Type B pancreatic cell (in vitro differentiated cells): ENCODE measurements at places on chromosomes 1 and 21.

GRCh38 chr1:241470908-241471590, 48.5 kb downstream of the FH start:
- DNase-seq, result no peak

DNA sequence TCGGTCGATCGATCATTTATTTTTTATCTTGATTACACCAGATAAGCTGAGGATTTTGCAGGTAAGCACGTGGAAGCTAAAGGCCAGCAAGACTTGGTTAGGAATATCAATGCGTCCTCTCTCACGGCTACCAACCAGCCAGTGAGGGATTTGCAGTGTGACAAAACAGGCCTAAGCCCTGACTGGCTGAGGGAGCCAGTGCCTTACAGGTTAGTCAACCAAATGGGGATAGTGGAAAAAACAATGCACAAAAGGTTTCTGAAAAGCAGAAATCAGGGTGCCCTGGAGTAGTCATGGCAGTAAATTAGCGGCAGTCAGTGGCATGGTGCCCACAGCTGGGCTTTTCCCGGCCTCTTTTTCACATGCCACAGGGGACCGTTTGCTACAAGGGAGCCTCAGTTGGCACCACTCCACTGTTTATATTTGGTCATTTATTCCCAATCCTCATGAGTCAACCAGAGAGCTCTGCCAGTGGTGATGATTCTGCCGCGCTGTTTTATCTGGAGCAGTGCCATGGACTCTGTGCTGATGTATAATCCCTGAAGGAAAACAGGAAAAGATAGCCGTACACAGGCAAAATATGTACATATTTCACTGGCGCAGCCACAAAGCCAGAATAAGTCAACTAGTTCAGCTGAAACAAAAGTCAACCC, 167.6 kb downstream of the RHOU start:
- DNase-seq, result no peak

DNA sequence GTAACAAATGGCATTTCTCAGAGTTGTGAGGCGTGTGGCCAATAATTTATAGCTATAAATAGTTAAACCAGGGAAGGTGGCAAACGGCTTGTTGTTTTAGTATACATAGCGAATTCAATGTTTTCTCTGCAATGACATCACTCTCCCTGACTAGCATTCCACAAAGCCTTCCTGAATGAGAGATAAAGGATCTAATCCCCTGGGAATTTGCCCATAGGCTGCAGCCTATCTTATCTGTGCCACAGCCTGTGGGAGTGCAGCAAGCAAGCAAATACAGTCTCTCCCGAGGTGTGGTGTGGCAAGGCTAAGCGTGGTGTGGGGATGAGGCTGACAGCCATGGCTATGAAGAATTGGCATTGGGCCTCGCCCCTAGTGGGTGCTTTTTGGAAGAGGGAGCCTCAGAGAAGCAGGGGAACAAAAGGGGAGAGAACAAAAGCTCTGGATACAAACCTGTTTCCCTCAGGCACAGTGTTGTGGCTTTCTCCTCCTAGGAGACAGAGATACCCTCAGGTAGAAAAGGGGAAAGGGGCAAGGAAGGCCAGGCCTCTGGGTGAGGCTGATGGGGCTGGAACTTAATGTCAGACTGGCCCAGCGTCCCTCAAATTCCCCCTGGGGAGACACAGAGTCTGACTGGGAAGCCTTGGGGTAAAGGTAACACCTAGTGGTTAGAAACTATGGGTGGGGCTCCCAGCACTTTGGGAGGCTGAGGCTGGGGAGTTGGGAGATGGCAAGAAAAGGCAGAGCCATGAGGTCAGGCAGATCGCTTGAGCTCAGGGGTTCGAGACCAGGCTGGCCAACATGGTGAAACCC, 8.9 kb downstream of the TAGLN2 start:
- no peak for DNase-seq

DNA sequence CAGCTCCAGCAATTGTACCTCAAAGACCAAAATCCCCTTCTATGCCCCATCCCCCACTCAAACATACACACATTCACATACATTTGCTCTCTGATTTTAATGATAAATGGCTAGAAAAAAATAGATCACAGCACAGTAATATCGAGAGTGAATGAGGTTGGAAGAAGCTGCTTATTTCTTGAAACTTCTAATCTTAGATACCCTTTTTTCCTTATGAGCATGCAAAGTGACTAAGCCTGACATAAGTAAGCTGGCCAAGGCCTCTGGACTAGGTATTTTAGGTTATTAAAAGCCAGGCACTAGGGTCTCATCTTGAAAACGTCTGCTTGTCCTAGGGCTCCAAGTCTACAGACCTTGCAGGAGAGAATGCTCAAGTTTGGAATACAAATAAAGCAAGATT, 133.6 kb downstream of the TGFBR3 start:
- no peak for DNase-seq

GRCh38 chr1:181525104-181525721, 41.9 kb downstream of the CACNA1E start:
- DNase-seq, result no peak

GRCh38 chr1:65229754-65230339, 79.5 kb upstream of the DNAJC6 start:
- no peak for DNase-seq

DNA sequence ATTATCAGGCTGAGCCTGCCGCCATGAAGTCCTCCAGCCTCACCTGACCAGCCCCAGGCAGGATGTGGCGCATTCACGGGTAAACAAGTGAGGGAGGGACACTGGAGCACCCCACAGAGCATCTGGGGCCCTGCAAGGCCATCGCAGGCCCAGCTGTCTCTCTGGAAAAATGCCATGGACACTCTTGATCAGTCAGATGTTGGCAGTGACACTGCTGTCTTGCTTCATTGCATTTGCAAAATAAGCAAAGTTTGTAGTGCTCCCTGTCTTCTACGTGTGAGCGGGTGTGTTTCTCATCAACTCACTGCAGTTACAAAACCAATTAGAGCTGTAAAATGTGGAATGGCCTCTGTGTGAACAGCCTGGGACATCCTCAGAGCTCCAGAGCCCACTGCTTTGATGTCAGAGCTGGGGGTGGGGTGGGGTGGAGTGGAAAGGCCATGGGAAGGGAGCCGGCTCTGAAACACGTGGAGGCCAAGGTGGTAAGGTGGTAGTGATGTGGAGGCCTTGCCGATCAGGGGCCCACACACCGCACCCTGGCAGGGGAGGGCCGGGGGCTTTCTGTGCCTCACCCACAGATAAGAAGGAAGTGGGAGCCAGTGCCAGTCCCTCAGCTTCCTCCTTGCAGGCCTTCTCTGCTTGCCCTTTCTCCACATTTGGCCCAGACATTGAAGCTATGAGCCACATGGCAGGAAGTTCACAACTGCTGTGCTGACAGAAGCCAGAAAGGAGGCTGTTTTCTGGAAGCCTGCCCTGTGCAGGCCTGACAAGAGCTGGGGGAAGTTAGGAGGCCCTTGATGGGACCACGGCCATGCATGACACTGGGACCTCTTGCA, 254.9 kb downstream of the RHOU start:
- DNase-seq, result no peak
